EL (cell line): ENCODE measurements at places on chromosomes 3 and 15.

DNA sequence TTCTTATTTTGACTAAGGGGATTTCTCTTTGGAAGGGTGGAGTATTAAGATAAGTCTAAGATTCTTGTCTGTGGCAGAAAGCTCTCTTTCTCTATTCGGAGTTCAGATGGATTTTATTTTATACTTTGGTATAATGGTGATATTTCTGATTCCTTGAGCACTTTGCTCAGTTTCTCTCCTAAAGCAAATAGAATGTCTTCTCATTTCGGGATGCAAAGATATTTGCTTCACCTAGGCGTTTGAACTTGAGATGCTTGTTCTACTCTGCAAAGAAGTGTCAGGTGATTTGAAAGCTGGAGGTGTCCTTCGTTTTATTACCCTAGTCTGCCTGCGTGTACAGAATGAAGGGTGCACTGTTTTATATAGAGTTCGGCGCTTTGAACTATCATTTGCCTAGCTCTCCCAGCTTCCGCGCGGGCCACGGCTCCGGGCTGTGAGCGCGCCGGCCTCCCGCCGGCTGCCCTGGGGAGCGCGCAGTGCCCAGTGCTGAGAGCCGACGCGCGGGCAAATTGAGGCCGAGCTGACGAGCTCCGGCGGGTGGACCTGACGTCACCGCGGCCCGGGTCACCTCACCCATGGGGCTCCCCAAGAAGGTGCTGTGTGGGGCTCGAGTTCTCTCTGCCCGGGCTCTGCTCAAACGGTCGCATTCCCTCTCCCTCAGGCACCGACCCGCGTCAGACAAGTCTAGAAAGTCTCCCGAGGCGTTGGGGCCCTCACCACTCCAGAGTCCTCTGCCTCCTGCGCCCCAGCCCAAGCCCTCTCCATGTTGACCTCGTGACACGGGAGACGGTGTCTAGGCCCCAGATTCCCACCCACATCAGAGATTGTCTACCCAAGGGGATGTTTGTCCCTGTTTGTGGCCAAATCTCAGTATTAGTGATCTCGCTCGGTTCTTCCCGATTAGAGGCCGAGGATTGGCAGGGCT is 7.5 kb downstream of the SOX2 start:
- DNase-seq: no peak

GRCh38 chr3:99974989-99975388 is 139.3 kb downstream of the FILIP1L start:
- no peak for DNase-seq

DNA sequence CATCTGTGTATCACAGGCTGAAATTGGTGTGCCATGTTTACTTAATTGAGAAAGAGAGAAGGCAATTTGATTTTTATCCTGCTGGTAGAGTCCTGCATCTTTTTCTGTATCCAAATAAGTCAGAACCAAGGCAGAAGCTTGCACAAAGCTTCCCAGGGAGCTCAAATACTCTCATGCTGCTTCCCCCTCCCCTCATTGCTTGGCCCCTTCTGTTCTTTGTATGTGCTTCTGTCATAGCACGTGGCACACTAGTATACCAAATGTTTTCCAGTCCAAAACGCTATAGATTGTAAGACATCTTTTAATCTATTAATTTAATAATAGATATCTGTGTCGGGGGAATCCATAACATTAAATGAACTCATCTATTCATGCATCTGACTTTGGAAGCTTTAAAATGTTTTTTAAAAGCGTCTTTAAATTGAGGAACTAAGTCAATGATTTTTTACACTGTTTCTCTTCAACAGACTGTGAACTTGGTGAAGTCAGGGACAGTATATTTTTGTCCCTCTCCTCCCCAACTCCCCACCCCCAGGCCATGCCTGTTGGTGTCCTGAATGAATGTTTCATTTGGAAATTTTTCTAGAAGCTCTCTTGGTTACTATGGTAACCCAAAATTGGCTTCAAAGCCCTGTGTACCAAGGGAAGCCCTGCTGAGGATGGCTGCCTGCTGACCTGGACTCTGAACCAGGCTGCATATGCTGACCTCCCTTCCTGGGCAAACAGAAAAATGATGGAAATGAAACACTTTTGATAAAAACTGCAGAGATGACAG is 26.2 kb upstream of the SLC35G2 start:
- no peak for DNase-seq

GRCh38 chr15:89936051-89936785 is 23.5 kb upstream of the ARPIN start:
- DNase-seq: no peak

GRCh38 chr3:149019580-149019979 is 28.2 kb downstream of the GYG1 start:
- no peak for DNase-seq

- DNase-seq: no peak
Measured at GRCh38 chr3:13276438-13277195, 143.5 kb downstream of the NUP210 start.

GRCh38 chr3:23785882-23786281 is 19.9 kb upstream of the UBE2E1 start:
- DNase-seq: no peak
